ENCODE measurements at places on chromosomes 1 and 21.

DNA sequence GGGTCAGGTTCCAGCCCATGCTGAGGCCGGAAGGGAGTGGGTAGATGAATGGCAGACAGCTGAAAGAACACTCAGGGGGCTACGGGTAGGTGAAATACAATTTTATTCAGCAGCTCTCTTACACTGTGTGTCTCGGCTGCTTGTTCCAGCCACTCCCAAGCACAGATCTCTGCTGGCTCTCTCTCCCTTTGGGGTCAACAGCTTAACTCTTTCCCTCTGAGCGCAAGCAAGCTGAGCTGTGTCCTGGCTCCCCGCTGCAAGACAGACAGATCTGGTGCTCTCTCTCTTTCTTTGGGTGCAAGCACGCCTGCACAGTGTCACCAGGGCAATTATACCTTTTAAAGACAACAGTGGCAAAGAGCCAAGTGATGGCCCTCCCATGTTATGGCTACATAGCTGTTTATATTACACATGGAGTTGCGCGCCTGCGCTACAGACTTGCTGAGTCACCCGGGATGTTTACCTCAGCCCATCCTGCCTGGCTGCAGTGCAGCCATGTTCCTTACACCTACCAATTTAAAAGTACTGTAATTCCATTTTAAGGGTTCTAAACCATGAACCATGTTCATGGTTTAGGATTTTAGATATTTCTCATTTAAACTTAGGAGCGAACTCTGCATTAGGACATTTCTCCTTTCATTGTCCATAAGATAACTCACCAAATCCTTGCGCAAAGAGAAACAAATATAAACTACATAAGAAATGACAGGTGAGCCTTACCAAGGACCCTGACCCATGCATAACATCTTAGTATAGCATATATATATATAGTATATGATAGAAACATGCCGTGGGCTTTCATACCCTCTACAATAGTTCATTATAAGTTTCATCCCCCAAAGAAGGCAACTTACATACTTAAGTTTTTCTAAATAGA is 396.5 kb downstream of the SMYD3 start:
- no peak for DNase-seq
- H3K27ac ChIP-seq: peak overlapping the region; percentile 42
- no peaks in the 10 kb centered on the region for H3K4me1 ChIP-seq
- H3K4me3 ChIP-seq: no peak overlapping the region
- H3K27me3 ChIP-seq: no peaks in the 10 kb centered on the region

DNA sequence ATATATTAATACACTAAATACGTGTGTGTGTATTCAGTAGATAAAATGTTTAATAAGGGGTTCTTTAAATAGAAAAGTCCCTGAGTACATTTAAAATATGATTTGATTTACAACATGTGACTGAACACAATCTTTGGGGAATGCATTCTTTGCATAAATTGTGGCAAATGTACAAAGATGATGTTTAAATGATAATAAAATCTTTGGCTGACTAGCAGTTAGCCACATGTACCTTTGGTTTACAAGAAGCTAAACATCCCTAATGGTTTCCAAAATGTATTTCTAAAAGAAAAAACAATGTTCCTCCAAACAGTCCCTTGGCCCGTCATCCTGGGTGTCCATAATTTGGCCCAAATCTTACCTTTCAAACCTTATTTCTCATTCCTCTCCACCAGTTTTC is 106.4 kb upstream of the MARK1 start:
- no peaks in the 10 kb centered on the region for H3K36me3 ChIP-seq
- no peak overlapping the region for H3K27ac ChIP-seq
- H3K4me3 ChIP-seq: no peak overlapping the region
- H3K4me1 ChIP-seq: no peaks in the 10 kb centered on the region
- no peak for DNase-seq

GRCh38 chr1:73359001-73359400 is 839.0 kb downstream of the LRRIQ3 start:
- no peaks in the 10 kb centered on the region for H3K4me1 ChIP-seq
- no peak overlapping the region for H3K27ac ChIP-seq
- no peak for DNase-seq
- H3K4me3 ChIP-seq: no peak overlapping the region
- no peaks in the 10 kb centered on the region for H3K27me3 ChIP-seq
- H3K36me3 ChIP-seq: no peaks in the 10 kb centered on the region

- H3K36me3 ChIP-seq: no peaks in the 10 kb centered on the region
- H3K27ac ChIP-seq: no peak overlapping the region
- no peaks in the 10 kb centered on the region for H3K4me1 ChIP-seq
- no peak overlapping the region for H3K4me3 ChIP-seq
- no peaks in the 10 kb centered on the region for H3K27me3 ChIP-seq
- DNase-seq: no peak
These were observed 1.6 kb upstream of the CRNN start for GRCh38 chr1:152415454-152416227.

DNA sequence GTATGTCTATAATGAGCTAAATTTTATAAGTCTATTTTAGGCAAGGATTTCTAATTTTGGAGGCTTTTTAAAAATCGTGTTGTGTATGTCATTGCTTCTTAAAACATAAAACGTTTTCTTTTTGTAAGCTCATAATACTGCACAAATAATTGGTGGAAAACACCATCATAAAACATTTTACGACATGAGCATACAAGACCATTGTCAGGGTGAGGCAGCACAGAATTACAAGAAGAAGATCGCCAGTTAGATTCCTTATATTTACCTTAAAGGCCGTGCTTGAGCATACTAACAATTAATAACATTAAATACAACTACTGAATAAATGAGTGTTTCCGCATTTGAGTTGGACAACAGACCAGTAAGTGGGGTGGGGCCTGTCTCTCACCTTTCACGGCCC is 19.1 kb upstream of the LMX1A start:
- peaks cover 9% of the 10 kb centered on the region for H3K4me1 ChIP-seq
- H3K4me3 ChIP-seq: no peak overlapping the region
- no peaks in the 10 kb centered on the region for H3K27me3 ChIP-seq
- H3K27ac ChIP-seq: peak overlapping the region; percentile 79
- DNase-seq: no peak

GRCh38 chr1:13674377-13674776 is 25.6 kb upstream of the PRDM2 start:
- H3K36me3 ChIP-seq: no peaks in the 10 kb centered on the region
- H3K27me3 ChIP-seq: peaks cover 3% of the 10 kb centered on the region
- H3K4me3 ChIP-seq: no peak overlapping the region

DNA sequence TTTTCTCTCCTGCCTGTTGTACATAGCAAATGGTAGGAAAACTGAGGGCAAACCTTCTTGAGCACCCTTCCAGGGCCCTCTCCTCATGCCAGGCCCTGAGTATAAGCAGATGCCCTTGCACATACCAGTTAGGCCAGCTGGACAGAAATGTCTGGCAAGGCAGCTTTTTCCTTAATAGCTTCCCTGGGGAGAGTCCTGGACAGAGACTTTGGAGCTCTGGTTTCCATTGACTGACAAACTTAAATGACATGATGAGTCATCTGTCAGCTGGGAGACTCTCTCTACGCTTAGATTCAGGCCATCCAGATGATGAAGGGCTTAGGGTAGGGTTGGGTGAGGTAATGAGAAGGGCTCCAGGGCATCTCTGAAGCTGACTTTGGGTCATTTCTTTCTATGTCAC is 317.5 kb downstream of the ASTN1 start:
- H3K4me1 ChIP-seq: no peaks in the 10 kb centered on the region
- H3K27me3 ChIP-seq: no peaks in the 10 kb centered on the region
- no peak overlapping the region for H3K27ac ChIP-seq
- H3K36me3 ChIP-seq: no peaks in the 10 kb centered on the region
- no peak for DNase-seq

DNA sequence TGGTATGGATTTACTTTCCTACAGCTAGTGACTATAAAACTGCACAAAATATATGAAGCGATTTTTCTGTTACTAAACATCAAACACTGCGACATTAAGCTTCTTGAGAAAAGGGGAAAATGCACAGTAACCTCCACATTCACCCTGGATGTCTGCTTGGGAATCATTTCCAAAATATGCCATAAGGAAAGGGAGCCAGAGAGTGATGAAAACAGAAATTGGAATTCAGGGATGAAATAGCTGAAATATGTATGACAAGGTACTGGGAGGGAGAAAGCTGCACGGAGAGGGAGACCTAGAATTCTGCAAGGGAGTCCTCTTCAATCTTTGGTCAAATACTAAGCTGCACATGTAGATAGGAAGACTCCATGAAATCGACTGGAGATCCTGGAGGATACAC is 31.6 kb upstream of the RAB3GAP2 start:
- no peak overlapping the region for H3K27ac ChIP-seq
- no peaks in the 10 kb centered on the region for H3K36me3 ChIP-seq
- no peak overlapping the region for H3K4me3 ChIP-seq
- no peaks in the 10 kb centered on the region for H3K4me1 ChIP-seq
- peaks cover 5% of the 10 kb centered on the region for H3K27me3 ChIP-seq

- H3K4me1 ChIP-seq: no peaks in the 10 kb centered on the region
- no peaks in the 10 kb centered on the region for H3K36me3 ChIP-seq
- H3K27me3 ChIP-seq: no peaks in the 10 kb centered on the region
- DNase-seq: no peak
- H3K27ac ChIP-seq: no peak overlapping the region
- H3K4me3 ChIP-seq: no peak overlapping the region
These were observed 56.2 kb downstream of the DISC1 start for GRCh38 chr1:231682779-231683178.

GRCh38 chr1:247373721-247374141 is 42.1 kb upstream of the ZNF496 start:
- H3K36me3 ChIP-seq: no peaks in the 10 kb centered on the region
- H3K4me1 ChIP-seq: no peaks in the 10 kb centered on the region

DNA sequence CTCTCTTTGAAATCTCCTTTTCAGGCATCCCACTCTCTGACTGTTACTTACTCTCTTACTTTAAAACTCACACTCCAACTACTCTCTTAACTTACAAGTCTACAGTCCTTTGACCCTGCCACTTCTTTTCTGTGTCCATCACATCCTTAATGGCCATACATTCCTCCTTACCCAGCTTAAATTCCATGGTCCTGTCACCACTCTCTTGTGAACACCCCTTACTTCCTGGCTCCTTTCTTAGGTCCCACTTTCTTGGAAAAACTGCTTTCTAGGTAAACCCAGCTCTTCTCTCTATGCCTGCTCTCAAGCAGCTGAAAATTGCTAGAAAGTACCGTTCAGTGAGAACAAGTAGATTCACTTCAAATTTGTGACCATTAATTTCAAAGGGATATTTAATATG is 109.1 kb downstream of the OLFML2B start:
- no peaks in the 10 kb centered on the region for H3K27me3 ChIP-seq
- DNase-seq: no peak
- peaks cover 7% of the 10 kb centered on the region for H3K36me3 ChIP-seq
- no peak overlapping the region for H3K4me3 ChIP-seq
- peaks cover 5% of the 10 kb centered on the region for H3K4me1 ChIP-seq
- H3K27ac ChIP-seq: no peak overlapping the region

DNA sequence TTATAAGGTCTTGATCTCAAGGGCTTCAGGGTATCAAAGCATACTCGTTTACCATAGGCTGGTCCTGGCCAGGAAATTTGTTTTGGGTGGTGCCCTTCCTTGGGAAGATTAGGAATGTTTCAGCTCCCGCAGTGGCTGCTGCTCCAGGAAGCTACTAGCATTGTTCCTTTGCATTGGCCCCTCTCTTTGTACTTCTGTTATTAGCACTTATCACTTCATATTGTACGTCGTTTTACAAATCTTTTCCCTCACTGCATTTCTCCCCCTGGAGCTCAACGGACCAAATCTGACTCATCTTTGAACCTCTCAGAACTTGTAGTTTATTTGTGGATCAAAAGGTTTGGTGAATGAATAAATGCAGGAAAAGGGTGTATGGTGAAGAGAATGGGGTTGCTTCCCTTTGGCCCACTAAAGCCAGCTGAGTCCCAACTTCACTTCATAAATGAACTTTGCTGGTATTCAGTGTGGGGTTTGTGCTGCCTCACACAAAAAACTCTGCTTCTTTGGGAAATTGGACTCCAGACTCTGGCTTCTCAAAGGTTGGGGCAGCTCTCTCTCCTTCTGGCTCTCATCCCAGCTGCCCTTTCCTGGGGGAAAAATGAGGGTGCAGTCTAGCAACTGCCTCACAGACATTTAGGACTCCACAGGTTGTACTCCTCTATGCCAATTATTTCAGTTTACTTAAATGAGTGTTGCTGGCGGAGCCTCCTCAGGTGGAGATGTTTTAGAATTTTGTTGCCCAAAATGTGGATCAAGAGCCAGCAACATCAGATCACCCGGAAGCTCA is 5.9 kb downstream of the GNAT2 start:
- no peak overlapping the region for H3K4me3 ChIP-seq
- peak overlapping the region; percentile 56 for H3K27ac ChIP-seq
- no peak for DNase-seq
- no peaks in the 10 kb centered on the region for H3K4me1 ChIP-seq
- no peaks in the 10 kb centered on the region for H3K36me3 ChIP-seq

GRCh38 chr1:245465666-245466065 is 310.9 kb downstream of the KIF26B start:
- no peaks in the 10 kb centered on the region for H3K36me3 ChIP-seq
- DNase-seq: no peak
- no peak overlapping the region for H3K4me3 ChIP-seq
- no peaks in the 10 kb centered on the region for H3K27me3 ChIP-seq
- no peak overlapping the region for H3K27ac ChIP-seq

DNA sequence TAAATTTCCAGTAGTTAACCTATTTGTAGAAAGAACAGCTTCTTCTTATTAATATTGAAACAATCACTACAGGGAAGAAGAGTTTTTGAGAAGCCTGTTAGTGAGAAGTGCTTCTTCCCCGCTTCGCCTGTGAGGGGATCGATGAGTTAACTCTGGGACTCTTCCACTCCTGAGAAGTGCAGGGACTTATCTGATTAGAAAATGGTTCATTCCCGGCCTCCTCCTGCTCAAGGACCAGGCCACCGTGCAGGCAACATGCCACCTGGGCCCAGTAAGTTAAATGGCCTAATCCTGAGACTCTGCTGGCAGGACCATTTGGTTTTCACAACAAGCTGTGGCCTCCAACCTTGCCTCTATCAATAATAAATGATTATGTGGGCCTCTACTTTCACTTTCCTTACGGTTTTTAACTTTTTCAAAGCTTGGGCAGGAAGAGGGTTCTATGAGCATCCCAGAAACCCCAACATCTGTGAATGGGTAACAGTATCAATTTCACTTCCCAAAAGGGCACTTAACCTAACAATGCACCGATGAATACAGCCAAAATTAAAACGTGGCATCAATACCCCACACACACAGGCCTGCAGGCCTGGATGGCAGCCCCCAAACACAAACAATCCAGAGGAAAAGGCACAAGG is 33.1 kb downstream of the SIPA1L2 start:
- no peak overlapping the region for H3K4me3 ChIP-seq
- H3K27me3 ChIP-seq: no peaks in the 10 kb centered on the region
